Stimulated activated CD4-positive, alpha-beta T cell treated with anti-CD3 and anti-CD28 coated beads, Interleukin-2, amount 100 ng/mL, for 48 hours (primary cell): ENCODE measurements at places on chromosomes 1 and 21.
A peak's percentile ranks its signal among the peaks of the same experiment; 100 is the strongest.

GRCh38 chr1:165988817-165989216 lies 161.4 kb downstream of the UCK2 start:
- no peak for DNase-seq

DNA sequence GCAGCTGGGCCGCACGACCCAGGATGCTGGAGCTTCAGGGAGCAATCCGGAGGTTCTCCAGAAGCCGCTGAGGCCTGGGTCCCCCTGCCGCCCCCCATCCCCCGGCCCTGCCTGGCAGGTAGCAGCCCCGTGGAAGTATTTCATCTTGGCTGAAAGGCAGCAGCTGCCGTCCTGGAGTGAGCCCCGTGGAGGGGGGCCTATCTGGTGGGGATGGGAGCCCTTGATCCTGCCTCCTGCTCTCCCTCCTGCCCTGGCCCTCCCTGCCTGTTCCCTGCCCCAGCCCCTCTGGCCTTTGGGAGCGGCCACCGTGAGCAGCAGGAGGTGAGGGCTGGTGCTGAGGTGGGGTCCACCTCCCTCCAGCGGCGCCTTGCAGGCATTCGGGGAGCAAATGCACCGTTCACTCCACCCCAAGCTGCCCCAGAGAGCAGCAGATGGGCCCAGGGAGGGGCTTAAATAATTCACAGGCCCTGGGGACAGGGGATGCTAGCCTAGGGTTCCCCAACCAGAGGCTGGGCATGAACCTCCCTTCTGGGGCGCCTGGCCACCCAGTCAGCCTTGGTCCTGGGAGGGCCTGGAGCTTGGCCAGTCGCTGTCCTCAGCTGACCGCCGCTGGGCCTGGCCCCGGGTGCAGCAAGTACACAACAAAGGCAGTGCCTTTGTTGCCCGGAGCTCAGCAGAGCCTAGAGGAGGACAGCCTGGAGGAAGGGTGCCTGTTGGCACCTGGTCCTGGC lies 23.7 kb upstream of the PLCH2 start:
- no peak for DNase-seq

- no peak for DNase-seq
These were observed 91.9 kb upstream of the CTTNBP2NL start for GRCh38 chr1:112304126-112304525.

DNA sequence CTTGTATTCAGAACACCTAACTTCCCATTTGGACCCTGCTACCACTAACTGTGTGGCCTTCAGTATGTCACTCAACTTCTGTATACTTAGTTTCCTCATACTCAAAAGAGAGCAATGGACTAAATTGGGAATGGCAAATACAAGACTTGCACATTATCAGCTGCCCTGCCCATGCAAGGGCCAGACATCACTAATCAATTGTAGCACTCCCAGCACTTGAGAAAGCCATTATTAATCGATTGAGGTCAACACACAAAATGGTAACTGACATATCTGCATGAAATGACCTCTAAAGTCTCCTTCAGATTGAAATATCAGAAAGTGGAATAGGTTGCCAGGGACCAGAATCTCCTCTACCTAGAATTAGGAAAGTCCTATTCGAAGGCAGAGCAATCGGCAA lies 59.2 kb downstream of the MT1HL1 start:
- no peak for DNase-seq

DNA sequence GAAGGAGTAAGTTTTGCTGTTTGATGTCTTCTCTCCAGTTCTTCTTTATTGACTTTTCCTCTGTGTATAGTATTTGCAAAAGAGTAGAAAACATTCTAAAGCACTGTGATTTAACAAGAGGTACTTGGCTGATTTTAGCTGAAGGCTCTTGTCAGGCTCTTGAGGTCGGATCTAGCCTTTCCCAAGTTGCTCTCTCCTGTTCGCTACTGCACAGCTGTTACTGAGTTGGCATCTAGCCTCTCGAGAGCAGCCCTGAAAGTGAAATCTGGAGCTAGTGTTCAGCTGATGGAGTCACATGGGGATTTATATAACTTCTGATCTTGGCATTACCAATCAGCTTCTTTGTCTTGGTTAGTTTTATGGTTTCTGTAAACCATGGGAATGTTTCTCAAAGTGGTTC lies 193.1 kb downstream of the RYR2 start:
- DNase-seq = no peak

GRCh38 chr1:179529482-179530195 lies 46.1 kb downstream of the NPHS2 start:
- DNase-seq = no peak

GRCh38 chr1:19869929-19870328 lies 12.3 kb upstream of the OTUD3 start:
- no peak for DNase-seq

GRCh38 chr1:218366322-218367052 lies 21.4 kb downstream of the TGFB2 start:
- DNase-seq = no peak

GRCh38 chr1:62735491-62736171 lies 47.4 kb upstream of the DOCK7 start:
- DNase-seq = no peak

- no peak for DNase-seq
These were observed 13.4 kb upstream of the NOS1AP start for GRCh38 chr1:162056043-162056442.

DNA sequence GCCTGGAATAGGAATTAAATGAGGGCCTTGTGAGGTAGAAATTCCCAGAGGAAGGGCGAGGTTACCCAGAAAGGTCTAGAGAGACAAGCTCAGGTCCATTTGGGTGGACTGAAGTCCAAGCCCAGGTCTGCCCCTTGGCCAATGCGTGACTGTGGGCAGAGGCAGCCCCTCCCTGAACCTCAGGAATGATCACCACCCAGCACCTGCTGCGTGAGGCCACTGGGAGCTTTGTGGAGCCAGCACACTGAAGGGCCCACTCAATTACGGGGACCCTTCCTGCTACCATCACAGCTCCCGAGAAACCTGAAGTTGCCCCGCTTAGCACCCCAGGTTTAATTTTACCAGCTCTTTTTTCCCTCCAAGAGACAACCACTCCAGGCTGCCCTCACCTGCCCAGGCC lies 6.5 kb upstream of the MATN1 start:
- no peak for DNase-seq

DNA sequence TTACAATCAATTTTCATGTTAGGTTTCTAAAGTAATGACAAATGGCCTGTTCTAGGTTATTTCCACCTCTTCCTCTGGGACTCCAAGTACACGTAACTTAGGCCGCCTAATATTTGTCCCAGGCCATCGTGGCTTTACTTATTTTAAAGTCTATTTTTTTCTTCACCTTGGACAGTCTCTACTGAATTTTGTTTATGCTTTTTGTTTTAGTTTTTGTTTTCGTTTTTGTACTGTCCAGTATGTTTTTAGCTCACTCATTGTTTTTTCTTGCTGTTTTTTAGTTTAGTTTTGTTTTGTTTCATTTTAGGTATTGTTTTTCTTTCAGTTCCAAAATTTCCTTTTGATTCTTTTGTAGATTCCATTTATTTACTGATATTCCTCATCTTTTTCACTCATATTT lies 187.7 kb upstream of the RNPC3 start:
- no peak for DNase-seq

DNA sequence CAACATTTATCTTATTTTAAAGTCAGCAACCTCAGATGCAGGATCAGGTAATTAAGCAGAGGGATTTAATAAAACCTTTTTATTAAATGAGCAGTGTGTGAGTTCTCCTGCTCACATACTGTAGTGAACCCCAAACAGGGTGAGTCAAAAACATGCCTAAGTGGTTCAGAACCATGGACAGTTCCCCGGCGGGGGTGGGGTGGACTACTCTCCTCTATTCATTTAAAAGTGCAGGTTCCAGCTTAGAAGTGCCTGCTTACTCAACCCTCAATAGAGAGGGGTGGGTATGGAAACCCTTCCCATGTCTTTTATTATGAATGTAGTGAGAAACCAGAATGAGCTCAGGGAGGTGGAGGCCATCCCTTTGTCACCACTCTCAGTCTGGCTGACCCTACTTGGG lies 397.9 kb downstream of the HHAT start:
- DNase-seq = peak; percentile 11

- DNase-seq = no peak
These were observed 17.1 kb downstream of the ELAPOR1 start for GRCh38 chr1:109131059-109131458.

GRCh38 chr1:91024481-91025119 lies 2.8 kb upstream of the ZNF644 start:
- DNase-seq = no peak

- DNase-seq = peak; percentile 34
These were observed at the start of gene TRIM58 for GRCh38 chr1:247857069-247857984. TRIM58 (plus strand) TSS chr1:247857187; CDS start chr1:247857247, 60 bp downstream.

DNA sequence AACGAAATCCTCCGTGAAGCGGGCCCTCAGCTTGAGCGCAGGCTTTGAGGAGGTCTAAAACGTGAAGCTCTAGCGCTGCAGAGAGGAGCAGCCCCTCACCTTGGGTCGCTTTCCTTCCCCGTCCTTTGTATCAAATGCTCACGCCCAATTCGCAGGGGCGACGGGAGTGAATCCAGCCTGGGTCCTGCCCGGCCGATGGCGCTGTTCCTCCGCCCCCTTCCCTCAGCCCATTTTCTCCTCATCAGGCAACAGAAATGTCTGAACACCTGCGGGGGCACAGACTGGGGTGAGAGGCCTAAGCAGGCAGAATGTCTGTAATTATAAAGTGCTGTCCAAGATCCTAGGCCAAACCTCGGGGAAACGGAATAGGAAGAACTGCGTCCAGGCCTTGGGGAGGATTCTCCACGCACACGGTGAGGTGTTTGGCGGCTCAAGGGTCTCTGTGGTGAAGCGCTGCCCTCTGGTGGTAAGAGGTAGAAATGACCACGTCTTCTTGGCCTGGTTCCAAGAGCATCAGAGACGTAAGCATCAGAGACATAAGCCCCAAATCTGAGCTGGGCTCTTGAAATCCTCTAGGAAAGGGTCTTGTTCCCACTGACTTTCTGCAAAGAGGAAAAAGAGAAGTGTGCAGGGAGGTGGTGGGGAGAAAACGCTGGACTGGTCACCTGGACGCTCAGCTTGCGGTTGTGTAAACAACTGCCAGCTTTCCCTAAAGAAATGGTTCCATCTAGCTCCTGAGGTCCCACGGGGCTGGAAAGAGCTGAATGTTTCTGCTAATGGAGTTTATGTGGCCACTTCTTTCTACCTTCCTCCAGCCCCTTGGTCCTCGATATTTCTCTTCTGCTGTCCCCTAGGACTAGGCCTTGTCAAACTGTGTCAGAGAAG lies 92.1 kb upstream of the CD53 start:
- peak; percentile 74 for DNase-seq

- no peak for DNase-seq
These were observed 26.0 kb upstream of the C2CD2 start for GRCh38 chr21:41979751-41980369.

DNA sequence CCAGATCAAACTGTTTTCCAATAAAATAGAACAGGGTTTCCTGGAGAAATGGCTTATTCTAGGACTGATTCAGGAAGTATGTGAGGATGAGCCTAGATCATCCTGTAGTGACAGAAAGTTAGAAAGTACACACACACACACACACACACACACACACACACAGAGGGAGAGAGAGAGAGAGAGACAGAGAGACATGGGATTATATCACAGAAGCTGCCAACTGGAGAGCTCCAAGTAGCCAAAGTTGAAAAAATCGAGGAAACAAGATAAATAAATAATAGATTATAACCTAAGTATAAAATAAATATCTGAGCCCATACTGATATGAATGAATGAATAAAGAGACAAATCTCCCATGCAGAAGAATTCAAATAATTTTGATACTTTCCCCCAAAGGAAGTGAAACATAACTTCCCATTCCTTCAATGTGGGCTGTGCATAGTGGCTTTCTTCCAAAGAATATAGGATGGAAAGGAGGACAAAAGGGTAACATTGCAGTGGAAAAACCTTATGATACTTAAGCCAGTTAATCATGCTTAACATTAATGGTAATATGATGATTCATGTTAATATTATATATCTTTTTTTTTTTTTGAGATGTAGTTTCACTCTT lies 171.6 kb downstream of the NTPCR start:
- no peak for DNase-seq

DNA sequence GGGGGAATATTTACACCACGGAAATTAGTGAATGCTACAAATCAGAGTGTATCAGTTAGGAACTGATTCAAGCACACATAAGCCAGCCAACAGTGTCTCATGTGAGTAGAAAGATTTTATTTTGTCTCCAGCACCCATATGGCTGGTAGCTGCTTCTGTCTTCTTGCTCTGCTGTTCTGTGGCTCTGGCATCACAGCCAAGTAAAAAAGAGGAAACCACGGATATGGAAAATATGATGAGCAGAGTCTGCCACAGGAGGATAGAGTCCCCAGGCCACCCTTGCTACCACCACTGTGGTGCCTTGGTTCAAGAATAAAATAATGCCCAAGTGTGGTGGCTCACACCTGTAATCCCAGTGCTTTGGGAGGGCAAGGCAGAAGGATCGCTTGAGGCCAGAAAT lies 53.6 kb upstream of the SPOCD1 start:
- no peak for DNase-seq

DNA sequence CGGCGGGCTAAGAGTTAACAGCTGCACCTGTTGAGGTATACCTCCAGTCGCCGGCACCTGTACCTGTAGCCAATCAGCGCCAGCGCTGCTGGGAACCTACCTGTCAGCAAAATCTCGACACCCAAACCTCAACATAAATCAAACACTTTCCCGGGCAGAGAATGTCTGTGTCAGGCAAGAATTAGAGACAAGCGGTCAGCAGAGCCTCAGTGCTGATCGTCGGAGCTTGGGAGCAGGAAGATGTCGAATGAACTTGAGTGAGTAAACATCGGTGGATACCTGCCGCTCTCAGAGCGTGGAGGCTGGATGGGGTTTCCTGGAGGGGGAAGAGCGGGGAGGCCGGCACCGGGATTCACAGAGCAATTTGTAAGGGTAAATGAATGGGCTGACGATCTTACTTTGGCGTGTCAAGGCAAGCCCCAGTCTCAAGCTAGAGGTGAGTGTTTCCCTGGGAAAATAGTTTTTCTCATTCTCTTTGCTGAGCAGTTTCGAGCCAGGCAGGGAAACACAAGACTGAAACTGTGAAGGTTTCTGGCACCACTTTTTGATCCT lies at the start of gene GRHL3:
GRHL3 (plus strand) TSS at position 46 of the 552 bp plus-strand sequence; CDS start at position 241, 195 bp downstream.
- DNase-seq = no peak

- DNase-seq = no peak
These were observed 5.8 kb downstream of the UBE2U start for GRCh38 chr1:64209221-64209620.

DNA sequence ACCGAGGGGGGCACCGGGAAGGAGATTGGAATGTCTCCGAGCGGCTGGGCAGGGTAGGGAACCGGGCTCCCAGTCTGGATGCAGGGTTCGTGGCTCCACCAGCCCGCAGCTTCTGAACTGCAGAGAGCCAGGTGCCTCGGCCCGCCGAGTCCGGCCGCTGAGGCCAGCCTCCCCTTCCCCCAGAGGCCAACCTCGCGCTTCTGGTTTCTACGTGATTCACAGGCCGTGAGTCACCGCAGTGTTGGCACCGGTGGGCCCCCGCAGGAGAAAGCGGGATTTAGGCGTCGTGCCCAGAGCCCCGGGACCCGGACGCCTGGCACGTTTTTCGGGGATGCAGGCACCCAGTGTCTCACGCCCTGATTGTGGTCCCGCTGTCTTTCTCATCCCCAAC lies 458 bp downstream of the CRABP2 start:
- DNase-seq = peak; percentile 43
